ENCODE measurements at places on chromosomes 1 and 21.

DNA sequence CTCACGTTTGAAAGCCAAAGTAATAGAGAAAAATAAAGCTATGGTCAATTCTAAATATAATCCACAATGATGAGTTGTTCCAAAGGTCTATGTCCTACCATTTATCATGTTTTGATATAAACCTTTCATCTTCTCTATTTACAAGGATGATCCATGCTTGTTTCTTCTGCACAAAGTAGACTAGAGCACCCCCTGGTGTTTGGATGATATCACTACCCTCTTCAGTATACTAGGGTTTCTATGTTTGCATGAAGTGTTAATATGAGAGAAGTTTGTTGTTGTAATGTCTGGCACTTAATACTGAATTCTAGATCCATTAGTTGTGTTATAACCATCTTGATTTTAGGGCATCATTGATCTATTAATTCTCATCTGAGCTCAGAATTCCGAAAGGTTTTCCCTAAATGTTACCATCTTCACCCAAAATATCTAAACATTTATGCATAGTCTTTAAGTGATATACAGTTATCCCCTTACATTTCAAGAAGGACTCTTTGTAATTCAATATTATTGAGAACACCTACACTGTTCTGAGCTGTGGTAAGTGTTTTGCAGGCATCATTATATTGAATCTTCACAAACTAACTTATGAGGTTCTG lies 21.1 kb downstream of the CLDN8 start:
- no peak for DNase-seq

- DNase-seq: no peak
These were observed 149.7 kb downstream of the LYPLAL1 start for GRCh38 chr1:219323426-219323825.

GRCh38 chr1:231318568-231318967 lies 19.1 kb downstream of the EXOC8 start:
- no peak for DNase-seq

GRCh38 chr1:5318143-5318816 lies 663.9 kb downstream of the AJAP1 start:
- no peak for DNase-seq

DNA sequence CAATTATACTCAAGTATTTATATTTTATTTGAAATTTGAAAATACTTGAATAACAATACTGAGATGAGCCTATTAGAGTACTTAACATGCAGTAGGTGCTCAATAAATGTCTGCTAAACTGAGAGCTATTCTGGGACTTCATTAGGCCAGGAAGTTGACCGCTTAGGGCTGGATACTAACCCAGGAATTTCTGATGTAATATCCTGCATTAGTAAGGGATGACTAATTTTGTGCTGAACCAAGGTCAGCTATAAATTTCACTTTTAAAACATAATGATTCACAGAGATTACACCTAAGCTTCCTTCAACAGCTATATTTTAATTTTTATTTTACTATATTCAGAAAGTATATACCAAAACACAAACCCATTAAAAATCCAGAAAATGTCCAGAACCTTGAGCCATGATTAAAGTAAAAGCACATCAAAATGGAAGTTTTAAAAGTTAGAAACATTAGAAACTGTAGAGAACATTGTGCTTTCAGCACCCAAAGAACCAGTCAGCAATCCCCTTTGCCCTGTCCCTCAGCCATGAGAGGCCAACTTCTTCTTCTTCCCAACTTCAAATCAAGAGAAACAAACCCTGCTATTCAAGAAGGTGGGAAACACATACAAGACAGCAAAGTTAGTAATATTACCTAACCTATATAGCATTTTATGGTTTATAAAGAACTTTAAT lies 35.4 kb downstream of the WNT2B start:
- no peak for DNase-seq

- no peak for DNase-seq
These were observed 844 bp downstream of the C1orf146 start for GRCh38 chr1:92218559-92218958.

DNA sequence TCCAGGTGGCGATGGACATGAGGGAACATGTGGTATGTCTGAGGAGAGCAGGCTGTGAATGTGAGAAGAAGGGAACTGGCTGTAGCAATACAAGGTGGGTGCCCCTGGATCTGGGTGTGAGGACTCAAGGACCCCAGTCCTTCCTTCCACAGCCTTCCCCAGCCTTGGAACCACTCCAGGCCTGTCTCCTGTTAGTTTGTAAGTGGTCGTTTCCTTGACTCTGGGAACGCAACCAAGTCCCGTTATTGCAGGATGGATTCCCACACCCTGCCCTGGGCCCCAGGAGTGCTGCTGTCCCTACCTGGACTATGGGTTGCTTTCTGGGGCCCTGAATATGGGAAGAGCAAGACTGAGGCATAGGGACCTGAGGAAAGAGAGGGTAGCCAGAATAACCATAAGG lies 47.2 kb upstream of the VANGL1 start:
- no peak for DNase-seq

DNA sequence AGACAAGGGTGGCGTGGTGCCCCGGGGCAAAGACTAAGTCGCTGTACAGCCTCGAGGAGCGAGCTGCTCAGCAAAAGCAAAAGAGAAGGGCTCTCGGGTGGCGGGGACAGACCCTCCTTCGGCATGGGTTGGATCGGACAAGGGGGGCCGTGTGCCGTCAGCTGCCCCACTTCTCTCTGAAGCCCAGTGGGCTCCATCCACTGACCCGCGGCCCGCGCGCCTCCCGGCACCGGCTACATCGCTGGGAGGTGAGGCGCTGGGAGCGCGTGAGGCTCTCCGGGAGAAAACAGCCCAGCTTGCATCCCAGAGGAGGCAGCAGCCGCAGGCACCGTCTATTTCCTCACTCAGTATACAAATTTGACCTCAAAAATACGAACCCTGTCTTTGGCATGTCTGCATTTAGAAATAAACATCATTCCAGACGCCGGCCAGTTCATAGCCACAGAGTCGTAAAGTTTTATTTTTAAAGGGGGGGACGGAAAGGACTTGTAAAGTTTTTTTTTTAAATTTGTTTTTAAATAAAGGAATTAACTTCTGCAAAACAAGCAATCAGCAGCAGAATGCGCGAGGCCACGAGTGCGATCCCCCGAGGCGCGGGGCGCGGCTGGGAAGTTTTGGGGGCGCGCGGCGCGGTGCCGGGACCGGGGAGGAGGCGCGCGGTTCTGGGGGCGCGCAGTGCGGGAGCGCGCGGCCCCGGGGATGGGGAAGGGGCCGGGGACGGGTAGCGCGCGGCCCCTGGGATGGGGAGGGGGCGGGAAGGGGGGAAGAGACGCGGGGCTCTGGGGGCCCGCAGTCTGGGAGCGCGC lies 689 bp upstream of the GPR137B start:
- DNase-seq: no peak

DNA sequence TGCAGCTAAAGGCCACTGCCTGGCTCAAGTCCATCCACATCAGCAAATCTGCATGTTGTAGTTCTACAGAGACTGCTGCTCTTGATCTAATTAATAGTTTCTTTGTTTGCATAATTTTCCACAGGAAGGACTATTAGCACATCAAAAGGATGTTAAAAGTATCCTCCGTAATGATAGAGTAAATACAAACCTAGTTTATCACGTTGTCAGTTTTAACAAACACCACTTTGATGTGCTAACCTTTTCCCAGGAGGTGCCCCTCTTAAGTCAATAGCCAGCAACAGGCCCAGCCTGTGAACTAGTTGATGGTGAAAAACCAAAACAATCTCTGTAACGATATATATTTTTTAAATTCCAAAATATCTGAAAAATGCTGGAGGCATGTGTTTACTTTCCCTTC lies 64.2 kb upstream of the SLC22A15 start:
- DNase-seq: no peak

DNA sequence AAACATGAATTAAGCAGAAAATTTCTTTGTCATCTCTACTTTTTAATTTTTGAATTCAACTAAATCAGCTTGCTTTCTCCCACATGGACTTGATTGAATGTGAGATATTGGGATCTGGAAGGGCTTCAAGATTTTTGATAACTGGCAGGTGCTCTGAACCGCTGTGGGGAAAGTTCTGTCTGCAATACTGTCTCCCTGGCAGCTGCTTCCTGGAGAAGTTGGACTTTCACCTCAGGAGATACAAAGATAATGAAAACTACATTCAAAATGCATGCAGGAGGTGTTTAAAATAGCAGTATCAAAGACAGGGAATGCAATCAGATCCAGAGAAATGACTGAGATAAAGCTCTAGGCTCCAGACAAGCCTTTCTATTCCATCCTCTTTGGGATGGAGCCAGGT lies 338.3 kb downstream of the NEGR1 start:
- DNase-seq: no peak

GRCh38 chr1:179510038-179510437 lies 65.7 kb downstream of the NPHS2 start:
- DNase-seq: no peak

DNA sequence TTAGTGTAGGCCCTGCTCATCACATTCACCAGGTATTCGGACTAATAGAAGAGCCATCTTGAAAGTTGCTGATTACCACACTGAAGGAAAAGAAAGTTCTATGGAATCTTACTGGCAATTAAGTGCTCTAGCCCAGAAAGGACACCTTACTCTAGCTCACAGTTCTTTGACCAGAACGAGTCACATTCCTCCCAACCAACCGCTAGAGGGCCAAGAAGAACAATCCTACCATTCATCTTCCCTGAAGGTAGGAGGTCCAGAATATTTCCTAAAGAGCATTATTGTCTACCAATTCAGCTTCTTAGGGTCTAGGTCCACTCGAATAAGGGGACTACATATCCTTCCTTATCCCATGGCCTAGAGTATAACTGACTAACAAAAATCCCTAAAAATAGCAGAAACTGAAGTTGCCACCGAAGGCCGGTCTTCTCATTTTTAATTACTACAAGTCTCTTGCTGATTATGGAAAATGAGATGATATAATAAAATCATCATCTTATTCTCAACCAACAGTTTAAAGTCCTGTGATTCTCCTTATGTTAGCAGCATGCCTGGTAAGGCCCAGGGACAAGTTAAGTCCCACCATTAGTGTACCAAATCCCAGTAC lies 2.7 kb upstream of the FMO1 start:
- no peak for DNase-seq

DNA sequence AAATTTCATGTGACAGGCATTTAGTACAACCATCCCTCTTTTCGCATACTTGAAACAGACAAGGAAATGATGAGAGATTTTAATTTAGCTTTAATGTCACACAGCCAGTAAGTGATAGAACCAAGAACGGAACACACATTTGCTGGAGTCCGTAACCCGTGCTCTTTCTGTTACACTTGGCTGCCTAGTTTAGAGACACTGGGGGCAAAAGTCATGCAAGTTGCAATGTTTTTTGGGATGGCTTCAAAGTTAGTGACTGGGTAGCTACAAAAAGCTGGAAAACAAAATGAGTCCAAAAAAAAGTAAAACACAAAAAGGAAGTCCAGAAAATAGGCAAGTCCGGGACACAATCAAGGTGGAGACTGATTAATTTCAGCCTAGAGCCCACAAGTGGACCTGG lies 5.9 kb downstream of the NID1 start:
- DNase-seq: no peak

- no peak for DNase-seq
These were observed 15.4 kb downstream of the PDXK start for GRCh38 chr21:43734131-43734927.

DNA sequence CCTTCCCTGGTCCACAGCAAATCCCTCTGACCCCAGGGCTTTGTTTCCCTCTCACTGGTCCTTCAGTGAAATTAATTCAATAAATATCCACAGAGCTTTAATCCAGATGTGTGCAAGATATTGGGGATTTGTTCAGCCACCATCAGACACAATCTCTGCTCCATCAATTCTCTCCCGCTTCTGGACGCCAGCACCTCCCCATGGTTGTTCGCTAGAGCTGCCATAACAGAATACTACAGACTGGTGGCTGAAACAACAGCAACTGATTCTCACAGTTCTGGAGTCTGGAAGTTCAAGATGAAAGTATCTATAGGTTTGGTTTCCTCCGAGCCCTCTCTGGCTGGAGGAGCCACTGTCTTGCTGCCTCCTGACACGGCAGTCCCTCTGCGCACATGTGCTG lies 303.9 kb downstream of the SMYD3 start:
- DNase-seq: no peak

DNA sequence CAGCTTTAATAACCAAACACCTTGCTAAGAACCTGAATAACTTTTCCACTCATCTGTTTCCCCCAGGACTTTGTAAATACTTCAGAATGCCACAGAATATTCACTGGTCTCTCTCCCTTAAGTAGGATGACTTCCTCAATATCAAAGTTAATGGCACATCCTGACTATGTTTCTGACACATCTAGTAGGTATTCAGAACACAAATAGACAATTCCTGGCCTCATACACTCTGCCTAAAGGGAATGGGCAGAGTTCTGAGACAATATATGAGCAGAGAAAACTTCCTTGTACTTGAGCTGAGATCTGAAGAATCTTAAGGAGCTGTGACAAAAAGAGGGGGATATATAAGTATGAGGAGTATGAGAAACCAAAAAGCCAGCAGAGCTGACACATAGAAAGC lies 34.8 kb downstream of the ANKRD13C start:
- no peak for DNase-seq

GRCh38 chr1:156700736-156701531 lies 4.4 kb downstream of the CRABP2 start:
- no peak for DNase-seq

- DNase-seq: no peak
These were observed 96.9 kb downstream of the PAPPA2 start for GRCh38 chr1:176559878-176560277.

GRCh38 chr1:203486618-203487370 lies 7.2 kb upstream of the OPTC start:
- no peak for DNase-seq

GRCh38 chr1:184954232-184954995 lies 19.9 kb downstream of the NIBAN1 start:
- no peak for DNase-seq

GRCh38 chr1:175163702-175164101 lies 28.9 kb downstream of the KIAA0040 start:
- DNase-seq: no peak

DNA sequence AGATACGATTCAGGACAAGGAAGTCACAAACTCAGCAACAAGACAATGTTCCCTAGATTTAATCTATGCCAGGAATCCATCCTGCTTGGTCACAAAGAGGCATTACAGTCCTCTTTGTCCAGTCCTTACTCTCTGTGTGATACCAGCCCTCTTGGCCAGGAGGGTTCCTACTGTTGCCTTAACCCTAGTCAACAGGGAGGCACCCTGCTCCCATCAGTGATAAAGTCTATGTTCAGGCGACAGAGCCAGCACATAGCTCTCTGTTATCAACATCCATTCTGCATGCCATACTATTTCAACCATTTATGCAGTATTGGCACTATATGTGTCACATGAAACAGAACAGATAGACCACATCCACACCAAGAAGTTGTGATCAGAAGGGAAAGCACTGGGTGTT lies 4.4 kb upstream of the NPL start:
- DNase-seq: no peak

GRCh38 chr1:22880174-22880601 lies 92.5 kb downstream of the LACTBL1 start:
- DNase-seq: no peak

GRCh38 chr1:54928327-54928726 lies 41.3 kb upstream of the DHCR24 start:
- DNase-seq: no peak

GRCh38 chr1:167564612-167565270 lies 11.2 kb upstream of the CREG1 start:
- no peak for DNase-seq

Measured in stimulated activated CD4-positive, alpha-beta T cell treated with anti-CD3 and anti-CD28 coated beads, Interleukin-12 subunit alpha, Interleukin-12 subunit beta, amount 100 ng/mL, for 48 hours (primary cell).